ENCODE measurements at places on chromosomes 1 and 21.

- no peak for DNase-seq
These were observed 2.8 kb upstream of the TP53BP2 start for GRCh38 chr1:223848536-223848935.

GRCh38 chr1:103056423-103056822 is 51.9 kb downstream of the COL11A1 start:
- DNase-seq: no peak

- no peak for DNase-seq
These were observed 7.9 kb downstream of the USP1 start for GRCh38 chr1:62444701-62445100.

DNA sequence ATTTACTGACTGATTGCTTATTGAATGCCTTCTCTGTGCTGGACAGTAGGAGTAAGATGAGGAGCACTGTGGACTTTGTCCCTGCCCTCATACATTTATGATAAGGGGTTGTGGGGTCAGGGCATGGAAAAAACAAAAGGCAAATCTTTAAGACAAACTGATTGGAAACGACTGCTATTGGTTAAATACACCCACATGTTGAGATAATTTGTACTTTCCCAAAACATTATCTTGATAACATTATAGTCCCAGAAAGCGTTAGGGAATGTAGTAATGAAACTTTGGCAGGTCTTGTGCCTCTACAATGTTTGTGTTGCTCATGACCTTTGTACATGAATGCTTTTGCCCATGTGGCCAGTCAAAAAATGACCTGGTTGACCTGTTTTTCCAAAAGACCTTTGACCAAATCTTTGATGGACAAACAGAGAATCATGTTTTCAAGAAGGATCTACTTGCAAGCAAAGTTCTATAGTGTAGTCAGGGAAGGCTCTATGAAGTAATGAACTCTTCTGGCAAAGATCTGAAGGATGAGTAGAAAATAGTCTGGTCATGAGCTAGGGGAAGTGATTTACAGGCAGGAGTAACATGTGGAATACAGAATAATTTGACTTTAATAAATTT is 50.9 kb downstream of the LEPR start:
- DNase-seq: no peak

DNA sequence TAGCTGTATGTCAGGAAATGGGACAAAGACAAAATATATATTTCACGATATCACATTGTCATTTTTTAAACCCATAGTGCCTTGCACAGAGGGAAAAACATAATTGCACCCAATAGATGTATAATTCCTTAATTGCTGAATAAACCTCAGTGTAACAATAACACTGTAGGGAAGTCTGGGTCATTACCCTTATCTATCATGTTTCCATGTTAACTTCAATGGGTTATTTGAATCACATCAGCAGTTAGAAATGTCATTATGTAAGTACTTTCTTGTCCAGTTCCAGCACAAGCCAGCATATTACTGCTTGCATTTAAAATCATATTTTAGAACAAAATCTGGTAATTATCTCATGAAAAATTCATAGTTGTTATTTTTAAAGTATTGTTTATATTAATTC is 222.7 kb downstream of the HMCN1 start:
- no peak for DNase-seq

GRCh38 chr1:203096566-203096965 is 10.8 kb upstream of the MYOG start:
- no peak for DNase-seq
